ENCODE measurements at places on chromosomes 1 and 21.
A peak's percentile ranks its signal among the peaks of the same experiment; 100 is the strongest.

GRCh38 chr1:53176452-53177208, 20.0 kb upstream of the CPT2 start:
- no peak for DNase-seq

- DNase-seq = no peak
Observed at GRCh38 chr1:207264663-207265252, 56.7 kb upstream of the CD55 start.

- DNase-seq = no peak
Observed at GRCh38 chr1:81550753-81551152, 250.0 kb upstream of the ADGRL2 start.

DNA sequence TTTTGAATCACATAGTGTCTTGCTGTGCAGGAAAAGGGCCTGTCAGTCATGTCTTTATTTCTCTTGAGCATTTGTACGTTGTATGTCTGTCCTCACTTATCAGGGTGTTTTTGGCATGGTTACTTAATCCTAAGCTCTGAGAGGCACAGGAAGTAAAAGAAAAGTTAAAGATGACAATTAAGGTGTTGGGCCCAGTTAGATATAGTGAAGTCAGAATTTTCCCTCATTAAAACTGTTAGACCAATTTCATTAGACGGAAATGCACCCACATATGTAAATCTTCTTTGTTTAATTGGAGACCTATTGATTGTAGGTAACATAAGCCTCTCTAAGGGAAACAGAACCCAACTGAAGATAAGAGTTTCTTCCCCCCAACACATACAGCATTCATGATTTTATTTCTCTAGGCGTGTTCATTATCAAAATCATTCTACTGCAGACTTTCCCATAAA, 21.9 kb downstream of the NFIA start:
- no peak for DNase-seq

- DNase-seq = no peak
Observed at GRCh38 chr1:112935461-112936111, 20.4 kb downstream of the SLC16A1 start.

DNA sequence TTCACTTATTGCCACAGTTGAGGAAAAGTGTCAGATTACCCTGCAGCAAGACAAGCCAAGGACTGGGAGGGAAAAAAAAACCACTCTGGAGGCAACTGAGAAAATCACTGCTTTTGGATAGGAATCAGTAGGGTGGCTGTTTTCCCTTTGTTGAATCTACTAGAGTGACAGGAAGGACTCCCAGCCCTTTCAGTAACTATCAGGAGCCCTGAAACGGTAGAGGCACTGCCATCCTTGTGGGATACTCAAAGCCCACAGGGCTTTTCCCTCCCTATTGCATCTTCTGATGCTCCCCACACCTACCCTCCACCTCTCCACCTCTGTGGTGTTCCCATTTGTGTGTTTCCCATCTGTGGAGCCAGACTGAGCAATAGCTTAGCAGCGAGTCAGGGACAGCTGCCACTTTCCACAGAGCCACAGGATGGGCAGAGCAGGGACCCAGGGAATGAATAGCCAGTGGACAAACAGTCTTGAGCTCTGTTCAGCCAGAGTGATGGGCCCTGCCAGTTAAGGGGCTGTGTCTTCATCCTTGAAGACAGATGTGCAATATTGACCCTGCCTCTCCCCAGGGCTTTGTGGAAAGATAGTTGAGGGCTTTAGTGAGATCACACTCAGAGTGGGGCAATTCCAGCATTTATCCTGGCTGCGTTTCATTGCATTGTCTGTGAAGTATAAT, 13.9 kb downstream of the UBIAD1 start:
- no peak for DNase-seq

GRCh38 chr21:45551316-45551715, 9.1 kb upstream of the SLC19A1 start:
- peak; percentile 31 for DNase-seq

GRCh38 chr21:34835526-34835925, 166.7 kb downstream of the CLIC6 start:
- no peak for DNase-seq

- no peak for DNase-seq
Observed at GRCh38 chr21:16865632-16866031, 647.2 kb upstream of the CXADR start.

DNA sequence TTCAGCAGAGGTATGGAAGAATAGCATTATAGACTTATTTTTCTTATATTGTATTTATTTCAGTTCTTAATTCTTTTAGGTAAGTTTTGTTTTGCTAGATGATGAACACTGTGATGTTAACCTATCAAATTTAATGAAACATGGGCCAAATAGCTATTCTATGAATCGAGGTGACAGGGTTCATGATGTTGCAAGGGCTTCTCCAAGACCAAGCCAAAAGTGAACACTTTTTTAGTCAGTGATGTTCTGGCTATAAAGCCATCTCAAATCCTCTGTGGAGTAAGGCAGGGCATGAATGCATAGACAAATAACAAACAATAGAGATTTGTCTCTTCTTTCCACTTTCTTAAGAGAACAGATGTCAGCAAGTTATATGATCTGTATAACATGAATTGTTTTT, 26.7 kb downstream of the C1orf146 start:
- no peak for DNase-seq

DNA sequence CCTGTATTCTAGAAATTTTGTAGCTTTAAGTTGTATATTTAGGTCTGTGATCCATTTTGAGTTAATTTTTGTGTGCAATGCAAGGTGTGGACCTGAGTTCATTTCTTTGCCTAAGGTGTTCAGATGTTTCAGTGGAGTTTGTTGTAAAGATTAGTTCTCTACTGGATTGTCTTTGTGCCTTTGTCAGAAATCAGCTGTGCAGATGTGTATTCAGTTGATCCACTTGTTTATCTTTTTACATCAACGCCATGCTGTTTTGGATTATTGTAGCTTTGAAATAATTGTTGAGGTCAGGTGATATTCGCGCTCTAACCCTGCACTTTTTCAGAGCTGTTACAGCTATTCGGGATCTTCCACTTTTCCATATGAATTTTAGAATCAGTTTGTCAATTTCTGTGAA, 32.8 kb downstream of the SKI start:
- no peak for DNase-seq

DNA sequence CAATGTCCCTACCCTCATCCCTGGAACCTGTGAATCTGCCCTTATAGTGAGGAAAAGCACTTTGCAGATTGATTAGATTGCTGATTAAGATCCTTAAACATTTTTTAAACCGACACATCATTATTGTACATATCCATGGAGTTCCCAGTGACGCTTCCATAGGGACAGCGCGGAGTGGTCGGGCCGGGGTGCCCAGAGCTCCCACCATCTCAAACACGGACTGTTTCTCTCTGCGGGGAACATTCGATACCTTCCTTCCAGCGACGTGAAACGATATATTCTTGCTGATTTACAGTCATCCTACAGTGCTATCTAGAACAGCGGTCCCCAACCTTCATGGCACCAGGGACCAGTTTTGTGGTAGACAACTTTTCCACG, 4.0 kb downstream of the KRTAP10-12 start:
- DNase-seq = no peak

DNA sequence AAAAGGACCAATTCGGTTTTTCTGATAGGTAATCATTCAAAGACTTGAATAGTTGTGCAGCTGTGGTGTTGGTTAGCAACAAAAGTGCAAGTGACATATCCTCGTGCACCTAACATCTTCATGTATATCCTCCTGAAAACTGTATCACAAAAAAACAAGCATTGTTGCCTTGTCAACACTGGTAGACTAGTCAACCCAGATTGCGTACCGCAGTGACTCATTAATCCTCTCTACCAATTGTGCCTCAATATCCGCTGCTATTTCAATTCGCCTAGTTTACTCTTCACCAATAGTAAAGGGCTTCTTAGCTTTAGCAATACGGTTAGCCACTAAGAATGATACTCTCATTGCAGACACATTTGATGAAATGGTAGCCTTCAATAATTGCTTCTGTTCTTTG, 3.5 kb downstream of the HHAT start:
- no peak for DNase-seq

DNA sequence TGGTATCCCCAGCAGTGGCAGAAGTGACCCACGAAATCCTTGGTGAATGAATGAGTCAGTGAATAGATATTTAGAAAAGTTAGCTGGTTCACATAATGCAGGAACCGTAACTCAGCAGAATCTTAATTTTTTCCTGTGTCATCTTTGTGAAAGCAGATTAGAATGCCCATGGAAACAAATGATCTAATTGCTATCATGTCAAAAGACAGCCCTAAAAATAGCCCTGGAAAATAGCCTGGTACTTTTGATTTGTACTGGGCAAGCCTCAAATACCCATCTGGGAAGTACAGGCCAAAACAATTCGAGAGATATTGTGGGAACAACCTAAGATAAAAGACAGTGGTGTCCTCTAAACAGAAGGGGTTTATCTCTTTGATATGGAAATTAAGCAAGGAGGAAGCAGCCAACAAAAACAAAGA, 21.1 kb downstream of the FYB2 start:
- DNase-seq = no peak

- no peak for DNase-seq
Observed at GRCh38 chr1:109399326-109399957, 1.7 kb upstream of the SORT1 start.

GRCh38 chr1:201889090-201889968, 631 bp downstream of the SHISA4 start:
- DNase-seq = no peak

DNA sequence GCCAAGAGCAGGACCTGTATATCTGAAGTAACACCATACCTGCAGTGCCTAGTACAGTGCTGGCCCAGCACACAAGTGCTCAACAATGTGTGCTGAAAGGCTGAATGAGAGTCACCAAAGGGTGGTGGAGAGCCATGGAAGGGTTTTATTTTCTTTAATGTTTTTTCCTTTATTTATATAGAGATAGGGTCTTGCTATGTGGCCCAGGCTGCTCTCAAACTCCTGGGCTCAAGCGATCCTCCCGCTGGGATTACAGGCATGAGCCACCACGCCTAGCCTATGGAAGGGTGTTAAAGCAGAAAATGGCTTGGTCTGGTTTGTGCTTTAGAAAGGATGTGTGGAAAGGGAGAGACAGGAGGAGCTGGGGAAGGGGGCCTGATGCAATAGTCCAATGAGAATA, 13.3 kb upstream of the TTC39A start:
- DNase-seq = no peak

- DNase-seq = no peak
Observed at GRCh38 chr1:235759336-235759735, 107.4 kb downstream of the LYST start.

DNA sequence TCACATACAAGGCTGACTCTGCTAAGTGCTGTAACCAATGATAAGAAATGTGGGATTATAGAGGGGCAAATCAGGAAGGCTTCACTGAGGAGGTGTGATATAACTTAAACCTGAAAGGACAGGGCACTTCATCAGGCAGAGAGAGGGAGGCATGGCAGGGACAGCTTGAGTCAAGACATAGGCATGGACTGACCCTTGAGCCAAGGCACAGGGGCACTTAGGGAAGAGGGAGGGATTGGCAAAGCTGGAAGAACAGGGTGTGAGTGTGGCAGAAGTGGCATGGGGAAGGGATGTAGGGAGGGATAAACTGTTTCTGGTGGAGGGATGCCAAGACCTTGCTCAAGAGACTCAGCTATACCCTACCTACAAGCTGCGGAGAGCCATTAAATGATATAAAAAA, 81.3 kb downstream of the PLXNA2 start:
- no peak for DNase-seq

GRCh38 chr1:89831462-89832120, 10.8 kb downstream of the LRRC8D start:
- DNase-seq = no peak

- no peak for DNase-seq
Observed at GRCh38 chr1:13816016-13816760, 116.2 kb downstream of the PRDM2 start.

- no peak for DNase-seq
Observed at GRCh38 chr1:232223183-232223708, 406.7 kb downstream of the SIPA1L2 start.

DNA sequence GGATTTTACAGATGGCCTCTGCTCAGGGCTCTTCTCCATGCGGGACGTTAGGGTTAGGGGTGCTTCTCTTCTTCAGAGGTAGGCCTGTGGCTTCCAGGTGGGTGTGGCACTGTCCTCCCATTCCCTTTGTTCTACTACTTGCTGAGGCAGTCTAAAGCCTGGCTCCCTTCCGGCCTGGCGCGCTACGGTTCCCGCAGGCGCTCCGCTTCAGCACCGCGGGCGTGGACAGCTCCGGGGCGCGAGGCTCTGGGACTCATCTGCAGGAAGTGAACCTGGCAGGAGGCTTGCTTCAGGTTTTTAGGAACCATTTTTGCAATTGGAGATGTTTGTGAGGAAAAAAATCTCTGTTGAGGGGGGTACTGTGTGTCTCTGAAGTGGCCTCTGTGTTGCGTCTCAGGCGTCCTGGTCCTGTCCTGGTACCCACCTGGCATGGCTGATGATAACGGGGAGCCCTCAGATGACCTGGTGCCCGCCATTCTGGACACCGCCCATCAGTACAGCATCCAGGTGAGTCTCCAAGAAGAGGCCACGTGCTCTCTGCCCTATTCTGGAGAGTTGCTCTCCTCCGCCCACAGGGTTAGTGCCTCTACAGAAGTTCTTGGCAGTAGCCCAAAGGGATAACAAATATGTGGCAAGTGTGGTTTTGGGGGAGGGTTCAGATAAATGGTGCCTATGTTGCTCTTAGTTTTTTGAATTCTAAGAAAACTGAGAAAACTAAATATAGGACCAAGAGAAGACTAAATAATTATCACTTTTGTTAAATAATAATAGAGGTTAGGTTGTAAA, 1.9 kb downstream of the MANEAL start:
- no peak for DNase-seq

DNA sequence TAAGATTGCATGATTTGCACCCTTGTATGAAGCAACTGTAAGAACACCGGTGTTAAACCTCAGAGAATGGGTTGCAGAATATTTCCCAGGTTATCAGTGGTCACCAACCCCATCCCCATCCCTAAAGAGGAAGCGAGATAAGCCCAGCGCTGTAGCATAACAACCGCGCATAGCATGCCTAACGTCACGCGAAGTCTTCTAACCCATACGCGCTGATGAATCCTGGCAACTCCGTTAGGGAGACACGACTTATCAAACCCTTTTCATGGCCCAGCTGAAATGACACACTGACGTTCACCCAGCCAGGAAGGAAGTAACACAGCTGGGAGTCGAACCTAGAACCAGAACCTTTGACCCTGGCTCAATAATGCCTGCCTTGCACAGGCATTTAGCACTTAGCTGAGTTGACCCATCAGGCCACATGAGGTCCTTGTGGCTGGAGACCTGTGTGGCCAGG, 24.2 kb downstream of the TMEM51 start:
- no peak for DNase-seq

DNA sequence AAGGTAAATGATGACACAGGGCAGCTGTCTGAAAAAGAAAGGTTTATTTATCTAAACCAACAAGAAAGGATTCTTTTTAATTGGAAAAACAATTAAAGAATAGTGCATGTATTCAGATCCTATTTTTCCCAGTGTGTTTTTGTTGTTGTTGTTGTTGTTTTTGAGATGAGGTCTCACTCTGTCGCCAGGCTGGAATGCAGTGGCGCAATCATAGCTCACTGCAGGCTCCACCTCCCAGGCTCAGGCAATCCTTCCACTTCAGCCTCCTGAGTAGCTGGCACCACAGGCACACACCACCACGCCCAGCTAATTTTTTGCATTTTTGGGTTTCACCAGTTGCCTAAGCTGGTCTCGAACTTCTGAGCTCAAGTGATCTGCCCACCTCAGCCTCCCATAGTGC, 22.1 kb downstream of the NEK2 start:
- DNase-seq = no peak
